ENCODE measurements at places on chromosomes 1 and 21.

DNA sequence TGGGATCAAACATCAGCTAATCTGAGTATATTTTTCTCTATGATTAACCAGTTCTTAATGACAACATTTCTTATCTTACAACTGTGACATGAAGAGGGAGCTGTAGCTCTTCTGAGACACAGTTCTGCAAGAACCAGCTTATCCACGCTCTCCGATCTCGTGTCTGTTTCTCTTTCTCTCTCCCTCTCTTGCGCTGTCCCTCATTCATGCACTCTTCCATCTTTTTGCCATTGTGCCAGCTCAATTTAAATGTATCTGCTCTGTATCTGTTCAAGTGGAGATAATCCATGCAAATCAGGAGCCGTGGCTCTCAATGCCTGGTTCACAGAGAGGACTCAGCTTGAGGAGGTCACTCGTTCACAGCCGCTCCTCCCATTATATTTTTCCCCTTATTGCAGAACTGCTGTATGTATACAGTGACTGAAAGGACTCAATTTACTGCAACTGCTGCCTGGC, 494.7 kb upstream of the ADGRL2 start:
- no peak for DNase-seq

DNA sequence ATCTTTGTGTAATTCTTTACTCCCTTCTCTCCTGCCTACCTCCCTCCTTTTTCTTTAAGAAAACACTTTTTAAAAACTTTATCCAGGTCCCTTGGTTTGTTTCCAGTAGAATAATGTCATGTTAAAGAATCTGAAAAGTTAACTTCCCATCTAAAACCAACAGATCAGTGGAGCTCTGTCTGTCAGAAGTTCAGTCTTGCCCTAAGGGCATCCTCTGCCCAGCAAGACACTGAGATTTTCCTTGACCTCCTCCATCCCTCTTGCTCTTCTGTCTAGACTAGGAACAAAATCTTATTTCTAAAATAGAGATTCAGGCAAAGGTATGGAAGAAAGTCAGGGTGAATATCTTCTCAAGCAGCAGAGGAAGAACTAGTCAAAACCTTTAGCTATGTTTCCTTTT, 5.7 kb upstream of the GNL2 start:
- DNase-seq, result no peak

DNA sequence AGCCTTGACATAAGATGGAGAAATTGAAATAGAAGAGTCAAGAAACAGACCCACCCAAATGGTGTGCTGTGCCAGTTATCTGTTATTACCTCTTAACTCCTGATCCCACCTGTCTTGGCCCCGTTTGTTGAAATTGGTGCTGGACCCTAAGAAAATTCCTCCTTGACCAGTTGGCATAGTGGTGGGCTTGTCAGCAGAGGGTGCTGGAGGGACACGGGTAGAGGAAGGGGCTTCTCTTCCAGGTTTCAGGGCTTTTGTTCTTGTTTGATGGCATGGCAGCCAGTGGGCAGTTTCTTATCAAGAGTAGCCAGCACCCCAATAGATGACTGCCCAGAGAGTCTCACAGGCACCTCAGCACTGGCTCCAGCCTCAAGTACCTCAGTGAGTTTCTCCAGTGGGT, 51.6 kb downstream of the PCBP3 start:
- DNase-seq, result no peak

GRCh38 chr1:212601524-212601923, 7.0 kb upstream of the ATF3 start:
- no peak for DNase-seq

DNA sequence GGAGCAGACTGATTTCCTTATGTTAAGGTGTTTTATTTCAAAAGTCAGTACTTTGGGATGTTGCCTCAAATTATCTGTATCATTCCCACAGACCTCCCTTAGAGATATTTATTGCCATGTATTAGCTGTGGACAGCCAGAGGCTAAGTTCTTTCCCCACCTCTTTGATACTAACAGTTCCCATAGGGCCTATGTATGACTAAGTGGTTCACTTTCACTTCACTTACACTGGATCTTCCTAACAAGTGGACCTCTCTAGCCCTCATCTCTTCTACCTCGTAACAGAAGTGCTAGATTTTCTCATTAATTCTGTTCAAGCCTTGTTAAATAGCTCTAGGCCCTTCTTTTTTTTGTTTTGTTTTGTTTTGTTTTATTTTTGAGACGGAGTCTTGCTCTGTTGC, 6.2 kb downstream of the TRAF5 start:
- no peak for DNase-seq

GRCh38 chr1:230401763-230402294, 24.3 kb downstream of the PGBD5 start:
- DNase-seq, result no peak

- DNase-seq, result no peak
These were observed 162.4 kb downstream of the PDE4B start for GRCh38 chr1:65955071-65955470.

DNA sequence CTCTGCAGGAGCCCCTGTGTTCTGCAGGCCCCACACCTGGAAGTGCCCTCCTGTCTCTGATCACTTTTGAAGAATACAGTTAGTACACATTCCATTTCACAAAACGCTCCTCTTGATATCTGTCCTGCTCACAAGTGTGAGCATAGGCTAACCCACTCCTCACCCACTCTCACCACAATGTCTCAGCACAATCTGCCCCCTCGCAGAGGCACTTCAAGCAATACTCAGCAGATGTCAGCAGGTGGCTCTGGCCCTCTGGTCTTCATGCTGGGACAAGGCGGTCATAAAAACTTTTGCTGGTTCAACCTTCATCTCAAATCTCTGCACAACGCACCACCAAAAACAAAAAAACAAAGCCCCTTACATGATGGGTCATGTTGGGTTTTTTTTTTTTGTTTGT, 671.2 kb downstream of the MATN1 start:
- DNase-seq, result no peak

- no peak for DNase-seq
These were observed 47.2 kb downstream of the VPS26C start for GRCh38 chr21:37219761-37220432.

DNA sequence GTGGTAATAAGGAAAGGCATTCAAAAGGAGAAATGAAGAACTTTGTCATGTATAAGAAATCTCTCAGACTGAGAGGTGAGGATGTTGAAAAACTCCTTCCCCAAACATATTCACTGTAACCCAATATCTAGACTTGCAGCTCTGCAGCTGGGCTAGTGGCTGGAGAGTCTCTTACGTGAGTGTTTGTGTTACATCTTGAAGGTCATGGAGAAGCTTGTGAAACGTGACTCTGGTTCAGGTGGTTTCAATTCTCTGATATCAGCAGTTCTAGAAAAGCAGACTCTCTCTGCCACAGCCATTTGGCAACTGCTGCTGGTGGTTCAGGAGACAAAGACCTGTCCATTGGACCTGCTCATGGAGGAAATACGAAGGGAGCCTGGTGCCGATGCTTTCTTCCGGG, 55.0 kb upstream of the EPHA8 start:
- DNase-seq, result no peak

- no peak for DNase-seq
These were observed 241.6 kb downstream of the PTPRC start for GRCh38 chr1:198880397-198880796.

All from gastrocnemius medialis (tissue), 4 donors.